ENCODE measurements at places on chromosomes 7 and 10.

GRCh38 chr10:6002809-6003510 lies 25.6 kb upstream of the IL15RA start:
- no peak for DNase-seq

GRCh38 chr7:115097175-115097671 lies 175.3 kb downstream of the MDFIC start:
- no peak for DNase-seq

GRCh38 chr7:27106181-27106900 lies 3.9 kb upstream of the HOXA2 start:
- no peak for DNase-seq

DNA sequence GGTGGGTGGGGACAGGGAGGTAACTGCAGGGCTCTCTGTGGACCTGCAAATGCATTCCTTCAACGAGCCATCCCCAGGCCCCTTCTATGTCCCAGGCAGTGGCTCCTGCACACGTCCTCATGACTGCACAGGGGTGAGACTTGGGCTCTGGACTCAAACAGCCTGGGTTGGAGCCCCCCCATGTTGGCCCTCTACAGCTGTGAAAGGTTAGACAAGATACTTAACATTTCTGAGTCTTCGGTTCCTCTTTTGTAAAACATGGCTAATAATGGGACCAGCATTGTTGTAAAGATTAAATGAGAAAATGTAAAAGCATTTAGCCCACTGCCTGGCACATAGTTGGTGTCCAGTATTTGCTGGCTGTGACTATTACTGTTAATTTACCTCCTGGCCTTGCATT lies 41.8 kb downstream of the CHST3 start:
- DNase-seq = no peak

- no peak for DNase-seq
Measured at GRCh38 chr7:128727239-128727638, 11.9 kb upstream of the CALU start.

DNA sequence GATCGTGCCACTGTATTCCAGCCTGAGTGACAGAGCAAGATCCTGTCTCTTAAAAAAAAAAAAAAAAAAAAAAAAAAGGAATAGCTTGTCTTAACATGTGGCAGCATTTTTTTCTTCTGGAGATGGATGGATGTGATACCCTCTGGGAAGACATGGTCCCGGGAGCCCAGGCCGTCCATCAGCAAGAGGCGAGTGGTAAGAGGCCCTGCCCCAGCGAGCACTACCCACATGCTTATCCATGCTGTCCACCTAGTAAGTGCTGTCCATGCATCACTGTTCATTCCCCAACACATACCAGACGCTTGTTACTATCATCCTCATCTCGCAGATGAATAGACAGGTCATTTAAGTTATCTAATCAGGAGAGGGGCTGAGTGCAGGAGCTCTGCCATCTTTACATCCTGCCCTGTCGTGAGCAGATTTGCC lies 12.9 kb downstream of the ATP6V1F start:
- DNase-seq = no peak

DNA sequence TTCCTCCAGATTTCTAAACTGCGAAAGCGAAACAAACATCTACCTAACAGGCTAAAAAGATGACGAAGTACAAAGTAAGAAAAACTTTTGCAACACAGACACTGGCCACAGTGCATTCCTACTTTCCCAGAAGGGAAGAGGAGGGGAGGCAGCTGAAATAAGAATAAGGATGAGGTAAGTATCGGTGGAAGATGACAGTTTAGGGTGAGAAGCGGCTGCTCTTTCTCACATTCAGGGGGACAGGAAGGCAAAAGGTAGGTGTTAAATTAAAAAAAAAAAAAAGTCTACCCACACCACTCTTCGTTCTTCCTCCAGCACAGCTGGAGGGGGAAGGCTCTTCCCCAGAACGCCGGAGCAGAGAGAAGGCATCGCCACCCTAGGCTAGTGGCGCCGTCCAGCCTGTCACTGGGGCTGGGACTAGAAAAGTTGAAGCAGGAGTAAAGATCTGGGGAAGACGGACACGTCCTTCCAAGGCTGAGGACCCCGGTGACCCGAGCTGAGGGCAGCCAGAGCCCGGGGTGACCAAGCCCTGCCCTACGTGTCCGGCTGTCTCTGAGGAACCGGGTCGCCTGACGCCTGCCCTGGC lies 846 bp downstream of the DNAJC1 start:
- no peak for DNase-seq

- no peak for DNase-seq
Measured at GRCh38 chr7:156368053-156368843, 272.3 kb upstream of the RNF32 start.

DNA sequence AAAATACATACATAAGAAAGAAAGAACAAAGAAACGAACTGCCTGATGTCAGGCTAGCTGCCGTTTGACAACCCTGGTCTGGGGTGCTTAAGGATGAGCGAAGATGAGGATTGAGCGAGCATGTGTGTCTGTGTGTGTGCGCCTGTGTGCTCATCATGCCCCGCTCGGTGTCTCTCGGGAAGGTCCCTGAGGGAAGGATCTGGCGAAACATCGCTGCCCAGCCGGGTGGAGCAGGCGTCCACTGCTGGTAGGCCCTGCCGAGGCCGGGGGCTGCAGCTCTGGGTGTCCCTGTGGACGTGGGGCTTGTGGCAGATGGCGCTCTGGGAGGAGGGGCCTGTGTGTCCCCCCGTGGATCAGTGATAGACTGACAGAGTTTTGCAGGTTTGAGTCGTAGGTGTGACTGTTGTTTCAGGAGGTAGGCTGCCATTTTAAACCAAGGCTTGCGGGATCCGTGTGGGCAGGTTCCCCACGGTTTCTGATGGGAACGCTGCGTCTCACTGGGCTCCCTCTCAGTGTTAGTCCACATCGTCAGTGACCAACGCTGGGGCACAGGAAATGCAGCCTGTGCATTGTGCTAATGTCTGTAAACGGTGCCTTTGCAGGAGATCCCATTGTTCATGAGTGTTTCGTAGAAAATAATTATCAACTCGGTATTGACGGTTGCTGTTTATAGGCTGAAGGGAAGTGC lies 5.9 kb upstream of the SUN1 start:
- no peak for DNase-seq

DNA sequence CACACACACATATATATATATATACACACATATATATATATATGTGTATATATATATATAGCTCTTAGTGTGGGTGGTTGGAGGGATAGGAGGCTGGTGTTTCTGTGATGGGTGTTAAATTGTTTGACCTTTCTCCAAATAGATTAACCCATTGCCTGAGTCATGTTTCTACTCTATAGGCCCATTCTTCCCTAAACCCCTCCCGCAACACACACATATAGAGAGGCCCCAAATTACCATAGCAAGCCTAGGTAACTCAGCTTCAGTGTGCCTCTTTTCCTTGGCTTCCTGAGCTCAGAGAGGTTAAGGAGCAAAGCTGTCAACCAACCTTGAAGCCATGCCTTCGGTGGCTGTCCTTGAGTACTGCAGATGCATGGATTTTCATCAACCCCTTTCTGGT lies 98.7 kb upstream of the ADO start:
- DNase-seq = no peak

DNA sequence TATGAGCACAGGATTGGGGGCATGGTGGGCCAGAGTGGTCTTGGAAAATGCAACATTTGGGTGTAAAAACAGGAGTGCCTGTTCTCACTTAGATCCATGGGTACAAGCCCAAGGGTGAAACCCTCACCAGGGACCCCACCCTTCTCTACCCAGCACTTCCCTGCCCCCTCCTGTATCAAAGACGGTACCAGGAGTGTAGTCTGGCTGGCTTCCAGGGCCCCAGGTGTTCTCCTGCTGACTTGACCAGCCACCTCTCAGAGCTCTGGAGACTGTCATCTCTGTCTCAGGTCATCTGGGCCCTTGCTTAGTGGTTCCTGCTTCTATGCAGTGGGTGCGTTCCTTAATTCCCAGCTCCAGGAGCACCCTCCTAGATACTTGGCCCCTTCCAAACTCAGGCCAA lies 447.2 kb downstream of the LRMDA start:
- no peak for DNase-seq

Measured in activated CD8-positive, alpha-beta memory T cell treated with anti-CD3 and anti-CD28 coated beads for 1 hour (primary cell).